Endothelial cell (in vitro differentiated cells): ENCODE measurements at places on chromosomes 16 and 17. TPM values are rescaled to one million over a fixed set of nuclear protein-coding genes. Genes with fewer than 3 reads are reported as not detected.

GRCh38 chr16:29994600-29995323 is 655 bp downstream of the HIRIP3 start:
- peak overlapping the region; percentile 96 for H3K4me3 ChIP-seq
- DNase-seq: no peak
- peak overlapping the region; percentile 81 for H3K27ac ChIP-seq
- H3K4me1 ChIP-seq: peaks cover 57% of the 10 kb centered on the region
- H3K27me3 ChIP-seq: peaks cover 39% of the 10 kb centered on the region
- H3K36me3 ChIP-seq: peaks cover 52% of the 10 kb centered on the region

DNA sequence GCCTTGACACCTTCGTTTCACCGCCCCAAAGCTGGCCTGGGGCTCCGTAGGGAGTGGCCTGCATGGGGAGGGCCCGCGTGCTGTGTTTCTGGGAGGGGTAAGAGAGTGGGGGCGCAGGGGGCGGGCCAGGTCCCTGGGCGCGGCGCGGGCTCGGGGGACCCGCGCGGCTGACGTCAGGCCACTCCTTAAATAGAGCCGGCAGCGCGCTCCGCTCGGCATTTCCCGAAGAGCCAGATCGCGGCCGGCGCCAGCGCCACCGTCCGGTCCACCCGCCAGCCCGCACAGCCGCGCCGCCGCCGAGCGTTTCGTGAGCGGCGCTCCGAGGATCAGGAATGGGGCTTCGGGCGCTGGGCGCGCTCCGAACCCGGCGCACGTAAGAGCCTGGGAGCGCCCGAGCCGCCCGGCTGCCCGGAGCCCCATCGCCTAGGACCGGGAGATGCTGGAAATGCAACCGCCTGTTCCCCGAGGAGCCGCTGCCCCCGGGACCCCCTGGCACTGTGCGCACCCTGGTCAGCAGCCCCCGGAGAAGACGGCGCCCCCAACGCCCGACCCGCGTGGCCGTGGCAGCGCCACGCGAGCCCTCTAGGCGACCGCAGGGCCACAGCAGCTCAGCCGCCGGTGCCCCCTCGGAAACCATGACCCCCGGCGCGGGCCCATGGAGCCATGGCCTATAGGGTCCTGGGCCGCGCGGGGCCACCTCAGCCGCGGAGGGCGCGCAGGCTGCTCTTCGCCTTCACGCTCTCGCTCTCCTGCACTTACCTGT is at the start of gene HS3ST2:
Gene HS3ST2, plus strand, starts transcription at position 215 of the 763 bp plus-strand sequence. Its CDS starts 449 bp downstream, at position 664.
- H3K4me3 ChIP-seq: peak within 1 kb of the TSS; percentile 88
- no peaks in the 10 kb centered on the region for H3K36me3 ChIP-seq
- H3K27ac ChIP-seq: no peak within 1 kb of the TSS
- peaks cover 6% of the 10 kb centered on the region for H3K27me3 ChIP-seq
- peaks cover 7% of the 10 kb centered on the region for H3K4me1 ChIP-seq

GRCh38 chr16:4344983-4345835 is 5.9 kb downstream of the PAM16 start:
- no peak for DNase-seq
- no peak overlapping the region for H3K4me3 ChIP-seq
- H3K4me1 ChIP-seq: no peaks in the 10 kb centered on the region
- peaks cover 17% of the 10 kb centered on the region for H3K36me3 ChIP-seq
- H3K27me3 ChIP-seq: peaks cover 3% of the 10 kb centered on the region
- H3K27ac ChIP-seq: peak overlapping the region; percentile 42

- no peak for DNase-seq
- H3K4me3 ChIP-seq: no peak overlapping the region
- no peaks in the 10 kb centered on the region for H3K36me3 ChIP-seq
These were observed 11.7 kb downstream of the C1QTNF1 start for GRCh38 chr17:79035686-79036085.

GRCh38 chr16:76370344-76370743 is 93.1 kb downstream of the CNTNAP4 start:
- H3K27ac ChIP-seq: no peak overlapping the region
- H3K36me3 ChIP-seq: peaks cover 3% of the 10 kb centered on the region
- no peaks in the 10 kb centered on the region for H3K27me3 ChIP-seq
- no peak overlapping the region for H3K4me3 ChIP-seq

GRCh38 chr17:7652388-7653356 is 1.9 kb downstream of the ATP1B2 start:
- no peak for DNase-seq
- peaks cover 18% of the 10 kb centered on the region for H3K36me3 ChIP-seq
- peak overlapping the region; percentile 18 for H3K27ac ChIP-seq
- peak overlapping the region; percentile 81 for H3K4me3 ChIP-seq

DNA sequence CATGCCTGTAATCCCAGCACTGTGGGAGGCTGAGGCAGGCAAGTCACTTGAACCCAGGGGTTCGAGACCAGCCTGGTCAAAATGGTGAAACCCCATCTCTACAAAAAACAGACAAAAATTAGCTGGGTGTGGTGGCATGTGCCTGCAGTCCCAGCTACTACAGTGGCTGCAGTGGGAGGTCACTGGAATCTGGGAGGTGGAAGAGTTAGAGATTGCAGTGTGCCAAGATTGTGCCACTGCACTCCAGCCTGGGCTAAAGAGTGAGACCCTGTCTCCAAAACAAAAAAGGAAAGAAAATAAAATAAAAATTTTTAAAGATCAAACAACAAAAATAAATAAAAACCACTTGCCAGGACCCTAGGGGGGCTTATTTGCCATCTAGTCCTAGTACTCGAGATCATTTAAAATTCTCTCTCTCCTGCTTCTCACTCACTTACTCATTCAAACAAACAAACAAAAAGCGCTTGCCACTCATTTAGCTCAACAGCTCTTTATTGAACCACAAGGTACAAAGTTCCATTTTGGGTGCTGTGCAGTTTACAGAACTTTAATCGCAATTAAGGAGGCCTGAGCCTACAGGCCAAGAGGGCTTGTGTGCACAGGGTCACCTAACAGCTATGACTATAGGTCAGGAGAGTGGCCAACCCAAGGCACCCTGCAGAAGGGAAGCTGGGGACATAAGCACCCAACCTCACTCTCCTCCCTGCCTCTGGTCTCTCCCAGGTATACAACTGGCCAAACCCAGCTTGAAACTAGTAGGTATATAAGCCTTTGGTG is 4.4 kb downstream of the CHD9NB start:
- H3K27me3 ChIP-seq: peaks cover 6% of the 10 kb centered on the region
- no peak overlapping the region for H3K4me3 ChIP-seq
- DNase-seq: no peak
- H3K4me1 ChIP-seq: peaks cover 13% of the 10 kb centered on the region
- peaks cover 16% of the 10 kb centered on the region for H3K36me3 ChIP-seq

- no peak overlapping the region for H3K4me3 ChIP-seq
- no peak for DNase-seq
- peaks cover 28% of the 10 kb centered on the region for H3K36me3 ChIP-seq
- no peaks in the 10 kb centered on the region for H3K27me3 ChIP-seq
- no peak overlapping the region for H3K27ac ChIP-seq
These were observed 100.2 kb downstream of the PHKB start for GRCh38 chr16:47561286-47561685.

DNA sequence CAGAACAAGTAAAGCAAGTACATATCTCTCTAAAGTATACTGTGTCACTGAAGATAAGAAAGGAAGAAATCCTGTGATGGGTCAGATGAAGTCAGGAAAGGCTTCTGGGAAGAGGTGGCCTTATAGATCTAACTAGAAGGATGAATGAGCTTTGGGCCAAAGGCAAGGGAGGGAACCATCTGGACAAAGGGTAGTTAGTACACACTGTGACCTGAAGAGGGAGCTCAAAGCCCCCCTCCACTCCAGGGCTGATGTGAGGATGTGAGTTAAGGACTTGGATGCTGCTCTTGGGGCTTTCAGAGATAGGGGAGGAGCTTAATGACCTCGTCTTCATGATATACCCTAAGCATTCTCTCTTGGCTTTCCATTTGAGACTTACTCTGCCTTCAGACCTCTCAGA is 185.3 kb upstream of the CACNG3 start:
- H3K4me3 ChIP-seq: no peak overlapping the region
- H3K36me3 ChIP-seq: no peaks in the 10 kb centered on the region
- peaks cover under 1% of the 10 kb centered on the region for H3K4me1 ChIP-seq
- peaks cover 1% of the 10 kb centered on the region for H3K27me3 ChIP-seq
- no peak overlapping the region for H3K27ac ChIP-seq

GRCh38 chr16:4324492-4325252 is 8.8 kb downstream of the GLIS2 start:
- peaks cover 1% of the 10 kb centered on the region for H3K27me3 ChIP-seq
- H3K36me3 ChIP-seq: no peaks in the 10 kb centered on the region

DNA sequence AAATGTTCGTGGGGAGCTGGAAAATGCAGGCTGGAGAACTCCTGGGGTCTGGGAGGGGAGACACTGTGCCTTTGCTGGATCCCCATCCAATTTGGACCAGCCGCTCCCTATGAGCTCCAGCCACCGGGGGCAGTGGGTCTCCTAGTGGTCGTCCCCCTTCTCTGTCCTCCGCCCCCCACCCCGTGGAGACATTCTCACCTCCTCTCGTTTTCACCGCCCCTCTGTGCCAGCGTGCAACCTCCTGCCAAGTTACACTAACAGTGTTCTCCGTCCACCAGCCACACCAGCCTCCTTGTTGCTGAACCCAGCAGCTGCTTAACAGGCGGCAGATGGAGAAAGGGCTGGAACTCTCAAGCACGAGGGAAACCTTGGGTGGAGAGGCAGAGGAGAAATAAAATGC is 67.4 kb upstream of the SOX9 start:
- H3K27me3 ChIP-seq: no peaks in the 10 kb centered on the region
- no peak overlapping the region for H3K27ac ChIP-seq
- no peak for DNase-seq

DNA sequence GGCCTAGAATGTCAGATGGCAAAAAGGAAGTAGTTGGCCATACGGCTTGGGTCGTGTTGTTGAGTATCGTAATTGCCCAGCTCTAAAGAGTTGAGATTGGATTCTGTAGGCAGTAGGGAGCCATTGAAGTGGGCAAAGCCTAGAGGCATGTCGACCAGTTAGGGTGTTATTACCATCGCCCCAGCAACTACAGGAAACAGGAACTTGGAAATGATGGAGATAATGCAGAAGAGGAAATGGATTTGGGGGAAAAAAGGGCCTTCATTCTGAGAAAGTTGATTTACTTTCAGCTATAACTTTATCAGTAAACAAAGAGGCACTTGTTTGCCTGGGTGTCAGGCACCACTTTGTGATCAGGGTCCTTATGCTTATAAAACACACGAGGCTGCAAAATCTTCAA is 52.6 kb downstream of the COX10 start:
- DNase-seq: no peak
- H3K4me3 ChIP-seq: no peak overlapping the region
- H3K4me1 ChIP-seq: peaks cover 5% of the 10 kb centered on the region
- H3K27me3 ChIP-seq: peaks cover 1% of the 10 kb centered on the region
- no peaks in the 10 kb centered on the region for H3K36me3 ChIP-seq
- H3K27ac ChIP-seq: peak overlapping the region; percentile 49

GRCh38 chr17:72125742-72126141 is 4.9 kb downstream of the SOX9 start:
- peaks cover 2% of the 10 kb centered on the region for H3K27me3 ChIP-seq
- no peak overlapping the region for H3K27ac ChIP-seq
- H3K36me3 ChIP-seq: peaks cover 11% of the 10 kb centered on the region
- no peak for DNase-seq

DNA sequence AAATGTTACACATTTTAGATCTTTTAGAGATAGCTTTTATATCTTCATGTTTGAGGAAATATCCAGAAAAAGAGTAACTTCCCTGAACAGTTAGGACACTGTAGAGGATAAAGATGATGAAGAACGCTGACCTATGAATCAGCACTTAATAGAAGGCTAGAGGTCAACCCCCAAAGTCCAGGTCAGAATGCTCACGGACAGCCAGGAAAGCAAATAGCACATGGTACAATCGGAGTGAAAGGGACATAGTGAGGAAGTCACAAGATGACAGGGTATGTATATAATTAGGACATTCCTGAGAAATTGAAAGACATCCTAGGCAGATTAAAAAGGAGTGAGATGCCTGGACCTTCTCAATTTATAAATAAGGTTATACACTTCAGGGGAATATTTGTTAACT is 55.1 kb upstream of the CNTNAP4 start:
- H3K36me3 ChIP-seq: no peaks in the 10 kb centered on the region
- peaks cover 1% of the 10 kb centered on the region for H3K27me3 ChIP-seq
- no peak overlapping the region for H3K4me3 ChIP-seq
- H3K4me1 ChIP-seq: no peaks in the 10 kb centered on the region
- DNase-seq: no peak

DNA sequence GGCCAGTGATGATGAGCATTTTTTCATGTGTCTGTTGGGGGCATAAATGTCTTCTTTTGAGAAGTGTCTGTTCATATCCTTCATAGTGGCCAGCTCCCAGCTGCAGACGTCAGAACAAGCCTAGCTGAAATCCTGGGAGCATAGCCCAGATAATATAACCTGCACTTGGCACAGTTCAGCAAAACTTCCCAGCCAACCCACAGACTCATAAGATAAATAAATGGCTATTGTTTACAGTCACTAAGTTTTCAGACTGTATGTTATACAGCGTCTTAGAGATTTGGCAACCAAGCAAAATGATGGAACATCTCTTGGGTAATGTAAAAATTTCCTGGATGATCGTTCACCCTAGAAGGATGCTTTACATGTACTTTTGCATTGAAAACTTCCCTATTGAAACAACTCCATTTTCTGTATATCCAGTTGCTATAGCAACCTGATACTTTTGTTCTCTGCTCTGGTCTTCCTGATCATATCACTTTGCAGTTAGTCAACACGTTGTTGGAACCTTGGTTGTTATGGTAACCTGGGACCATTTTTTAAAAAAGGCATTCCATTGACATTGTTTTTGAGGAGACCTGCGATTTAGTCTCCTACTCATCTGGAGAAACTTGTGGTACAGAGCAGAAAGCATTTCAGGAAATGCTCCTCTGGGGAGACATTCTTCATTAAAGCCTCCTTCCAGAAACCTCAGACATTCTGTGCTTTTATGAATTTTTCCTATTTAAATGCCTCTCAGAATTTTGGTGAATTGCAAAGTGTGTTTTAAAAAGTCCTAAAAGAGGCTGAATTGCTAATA is 378.7 kb downstream of the HS3ST4 start:
- H3K36me3 ChIP-seq: no peaks in the 10 kb centered on the region
- peak overlapping the region; percentile 95 for H3K27ac ChIP-seq
- no peak overlapping the region for H3K4me3 ChIP-seq
- no peak for DNase-seq
- peaks cover 4% of the 10 kb centered on the region for H3K4me1 ChIP-seq
- H3K27me3 ChIP-seq: no peaks in the 10 kb centered on the region

DNA sequence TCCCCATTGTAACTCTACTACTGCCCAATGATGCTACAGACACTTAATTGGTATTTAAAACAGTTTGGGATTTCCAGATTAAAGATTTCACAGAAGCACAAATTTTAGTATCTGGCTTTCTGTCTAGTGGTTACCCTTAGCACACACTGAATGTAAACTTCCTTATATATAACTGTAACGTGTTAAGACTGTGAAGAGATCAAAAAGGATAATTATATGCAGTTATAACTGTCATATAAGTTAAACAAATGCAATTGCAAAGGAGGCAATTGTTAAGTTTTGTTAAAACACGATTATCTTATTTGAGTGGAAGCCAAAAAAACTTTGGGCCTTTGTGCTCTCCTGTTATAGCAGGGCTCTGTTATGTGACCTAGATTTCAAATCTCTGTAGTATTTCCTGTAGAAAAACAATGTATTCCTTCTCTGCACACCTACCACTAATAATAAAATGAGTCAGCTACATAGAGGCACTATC is 147.9 kb downstream of the STXBP4 start:
- DNase-seq: no peak
- H3K4me1 ChIP-seq: no peaks in the 10 kb centered on the region
- no peaks in the 10 kb centered on the region for H3K27me3 ChIP-seq

SLC6A2 gene
- not detected for total RNA-seq

NUDT21 gene
- 126 TPM for total RNA-seq

SPHK1 gene
- 15.4 TPM for total RNA-seq

FBXO39 gene
- total RNA-seq: not detected

GAS2L2 gene
- total RNA-seq: 0.10 TPM

SLC38A7 gene
- 56.7 TPM for total RNA-seq

CASKIN1 gene
- 2.4 TPM for total RNA-seq

HS3ST3B1 gene
- total RNA-seq: 8.5 TPM

NPIPA3 gene
- 2.4 TPM for total RNA-seq

STAC2 gene
- not detected for total RNA-seq
